ENCODE measurements at places on chromosomes 4 and X.

- DNase-seq, result no peak
Observed at GRCh38 chrX:79524642-79525041, 157.5 kb upstream of the ITM2A start.

- DNase-seq, result peak; percentile 92
Observed at GRCh38 chrX:48897157-48897624, 377 bp downstream of the TIMM17B start.

- no peak for DNase-seq
Observed at GRCh38 chrX:119042040-119042439, 30.8 kb upstream of the CT47C1 start.

DNA sequence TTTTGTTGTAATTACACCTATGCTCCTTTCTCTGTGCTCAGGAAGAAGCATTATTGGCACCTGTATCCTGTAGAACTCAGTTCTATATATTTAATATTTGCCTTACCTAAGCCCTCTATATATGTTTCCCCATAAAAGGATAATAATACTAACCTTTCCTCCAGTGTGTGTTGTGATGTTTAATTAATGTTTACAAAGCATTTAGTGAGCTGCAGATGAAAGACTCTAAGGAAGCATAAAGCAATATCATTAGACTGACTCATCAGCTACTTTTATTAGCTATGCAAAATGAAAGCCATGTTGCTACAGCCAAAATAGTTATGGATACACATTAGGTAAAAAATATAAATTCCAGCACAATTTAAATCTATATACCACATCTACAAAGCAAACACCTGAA, 93.6 kb upstream of the PTPN13 start:
- DNase-seq, result no peak

GRCh38 chr4:2923141-2923551, 40.1 kb downstream of the NOP14 start:
- no peak for DNase-seq

- DNase-seq, result no peak
Observed at GRCh38 chr4:69156913-69157312, 57.6 kb downstream of the UGT2B11 start.

DNA sequence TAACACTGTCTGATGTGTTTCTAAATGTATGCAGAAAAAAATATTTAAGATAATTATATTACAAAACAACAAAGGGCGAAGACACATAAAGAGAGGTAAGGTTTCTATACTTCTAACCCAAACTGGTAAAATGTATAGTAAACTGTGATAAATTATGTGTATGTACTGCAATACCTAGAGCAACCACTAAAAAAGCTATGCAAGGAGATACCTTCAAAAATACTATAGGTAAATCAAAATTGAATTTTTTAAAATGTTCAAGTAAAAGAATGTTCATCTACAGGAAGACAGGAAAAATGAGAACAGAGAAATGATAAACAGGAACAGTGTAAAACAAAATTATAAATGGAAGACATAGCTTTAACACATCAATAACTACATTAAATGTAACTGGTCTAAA, 27.3 kb upstream of the RAI2 start:
- DNase-seq, result no peak

GRCh38 chr4:177265729-177266128, 43.9 kb upstream of the NEIL3 start:
- DNase-seq, result no peak

DNA sequence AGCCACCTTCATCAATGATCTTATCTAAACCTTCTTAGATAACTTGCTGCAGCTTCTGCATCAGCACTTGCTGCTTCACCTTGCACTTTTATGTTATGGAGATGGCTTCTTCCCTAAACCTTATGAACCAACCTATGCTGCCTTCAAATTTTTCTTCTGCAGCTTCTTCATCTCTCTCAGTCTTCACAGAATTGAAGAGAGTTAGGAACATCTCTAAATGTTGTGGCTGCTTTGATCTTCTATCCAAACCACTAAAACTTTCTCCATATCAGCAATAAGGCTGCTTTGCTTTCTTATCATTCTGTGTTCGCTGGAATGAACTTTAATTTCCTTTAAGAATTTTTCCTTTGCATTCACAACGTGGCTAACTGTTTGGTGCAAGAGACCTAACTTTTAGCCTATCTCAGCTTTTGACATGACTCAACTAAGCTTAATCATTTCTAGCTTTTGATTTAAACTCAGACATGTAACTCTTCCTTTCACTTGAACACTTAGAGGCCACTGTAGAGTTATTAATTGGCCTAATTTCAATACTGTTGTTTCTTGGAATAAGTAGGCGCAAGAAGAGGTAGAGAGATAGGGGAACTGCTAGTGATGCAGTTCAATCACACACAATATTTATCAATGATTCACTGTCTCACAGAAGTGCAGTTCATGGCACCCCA, 36.1 kb upstream of the CORIN start:
- no peak for DNase-seq

- no peak for DNase-seq
Observed at GRCh38 chr4:88655226-88655625, 42.4 kb downstream of the NAP1L5 start.

GRCh38 chr4:179596621-179597020, 2154.4 kb upstream of the AGA start:
- no peak for DNase-seq

- no peak for DNase-seq
Observed at GRCh38 chrX:101619364-101619763, 1.6 kb upstream of the ARMCX6 start.

- no peak for DNase-seq
Observed at GRCh38 chr4:15168759-15169158, 166.5 kb downstream of the CPEB2 start.

- no peak for DNase-seq
Observed at GRCh38 chr4:28787947-28788346, 1927.3 kb downstream of the STIM2 start.

GRCh38 chr4:10285028-10285427, 168.4 kb upstream of the WDR1 start:
- DNase-seq, result no peak

DNA sequence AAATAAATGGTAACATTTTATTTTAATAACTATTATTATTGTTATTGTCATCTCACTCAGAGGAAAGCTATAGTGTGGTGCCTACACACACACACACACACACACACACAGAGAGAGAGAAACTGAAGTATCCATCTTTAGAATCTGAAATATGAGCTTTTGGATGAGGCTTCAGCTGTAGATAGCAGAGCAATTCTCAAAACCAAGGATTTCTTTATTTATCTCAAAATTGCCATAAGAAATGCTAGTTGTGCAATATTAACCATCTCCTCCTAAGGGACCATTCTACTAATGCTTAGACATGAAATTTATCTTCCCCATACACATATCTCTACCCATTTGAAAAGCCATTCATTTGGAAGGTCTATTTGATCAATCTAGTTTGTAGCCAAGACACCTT, 50.1 kb upstream of the SGMS2 start:
- DNase-seq, result no peak

- no peak for DNase-seq
Observed at GRCh38 chr4:183563874-183564273, 59.0 kb downstream of the ING2 start.

GRCh38 chr4:81350040-81350439, 121.7 kb downstream of the RASGEF1B start:
- DNase-seq, result no peak

DNA sequence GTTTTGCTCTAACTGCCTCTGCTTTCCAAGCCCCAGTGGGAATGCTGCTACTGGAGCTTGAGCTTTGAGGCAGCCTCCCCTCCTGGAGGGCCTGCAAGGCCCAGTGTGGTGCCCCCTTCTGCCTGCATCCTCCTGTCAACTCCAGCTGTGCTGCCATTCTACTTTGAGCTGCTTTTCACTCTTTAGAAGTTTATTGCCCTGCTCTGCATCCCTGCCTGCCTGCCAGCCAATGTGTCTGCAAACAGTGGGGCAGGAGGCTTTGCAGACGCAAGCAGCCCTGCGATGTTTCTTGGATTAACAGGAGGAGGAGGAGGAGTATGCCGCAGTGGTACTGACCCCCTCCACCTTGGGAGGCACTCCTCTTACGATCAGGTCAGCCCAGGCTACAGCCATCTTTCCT, 16.4 kb downstream of the TMEM31 start:
- DNase-seq, result no peak

- DNase-seq, result no peak
Observed at GRCh38 chr4:182533964-182534363, 290.8 kb downstream of the TENM3 start.

All from brain (organoid and tissue), 16 donors.